ENCODE measurements at places on chromosomes 1 and 21. TPM values are rescaled to one million over a fixed set of nuclear protein-coding genes. Genes with fewer than 3 reads are reported as not detected.

DNA sequence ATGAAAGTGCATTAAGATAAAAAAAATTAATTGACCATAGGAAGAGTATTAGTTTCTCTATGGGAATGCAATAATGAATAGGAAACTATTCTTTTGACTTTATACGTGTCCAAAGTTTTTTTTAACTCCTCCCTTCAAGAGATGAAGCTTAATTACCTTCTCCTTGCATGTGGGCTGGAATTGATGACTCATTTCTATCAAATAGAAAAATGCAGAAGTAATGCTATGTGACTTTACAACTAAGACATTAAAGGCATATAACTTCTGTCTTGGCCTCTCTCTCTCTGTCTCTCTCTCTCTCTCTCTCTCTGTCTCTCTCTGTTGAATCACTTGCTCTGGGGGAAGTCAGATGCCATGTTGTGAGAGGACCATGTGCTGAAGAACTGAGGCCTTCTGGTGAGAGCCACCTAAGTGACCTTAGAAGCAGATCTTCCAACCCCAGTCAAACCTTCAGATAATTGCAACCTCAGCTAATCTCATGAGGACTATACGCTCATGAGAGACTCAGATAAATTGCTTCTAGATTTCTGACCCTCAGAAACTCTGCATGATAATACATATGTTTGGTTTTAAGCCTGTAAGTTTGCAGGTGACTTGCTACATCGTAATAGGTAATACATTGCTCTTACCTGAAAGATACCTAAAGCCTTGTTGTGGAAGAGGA, 414.2 kb downstream of the KCNT2 start:
- H3K27me3 ChIP-seq, result no peaks in the 10 kb centered on the region
- no peak for DNase-seq

DNA sequence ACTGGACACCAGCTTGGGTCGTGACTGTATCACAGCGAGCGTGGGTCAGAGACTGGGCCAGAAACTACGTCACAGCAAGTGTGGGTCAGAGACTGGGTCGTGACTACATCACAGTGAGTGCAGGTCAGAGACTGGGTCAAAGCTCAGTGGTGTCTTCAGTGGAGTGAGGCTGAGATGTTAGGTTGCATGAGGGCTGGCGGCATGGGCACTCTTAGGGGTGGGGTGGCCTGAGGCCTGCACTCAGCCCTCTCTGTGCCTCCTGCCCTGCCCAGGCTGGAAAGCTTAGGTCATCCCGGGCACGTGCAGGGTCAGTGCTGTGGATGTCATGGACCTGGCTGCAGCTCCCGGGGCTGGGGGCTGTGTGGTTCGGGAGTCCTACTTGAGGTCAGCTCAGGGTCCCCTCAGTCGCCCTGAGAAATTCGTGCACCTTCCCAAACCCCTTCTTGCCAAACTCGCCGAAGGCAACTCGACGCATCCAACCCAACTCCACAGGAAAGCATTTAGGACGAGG, 19.0 kb downstream of the CFAP74 start:
- no peak for DNase-seq
- H3K36me3 ChIP-seq, result no peaks in the 10 kb centered on the region
- H3K4me1 ChIP-seq, result no peaks in the 10 kb centered on the region
- no peak overlapping the region for H3K4me3 ChIP-seq
- peaks cover 34% of the 10 kb centered on the region for H3K27me3 ChIP-seq

The MAN1C1 gene
- 6.7 TPM for total RNA-seq

DNA sequence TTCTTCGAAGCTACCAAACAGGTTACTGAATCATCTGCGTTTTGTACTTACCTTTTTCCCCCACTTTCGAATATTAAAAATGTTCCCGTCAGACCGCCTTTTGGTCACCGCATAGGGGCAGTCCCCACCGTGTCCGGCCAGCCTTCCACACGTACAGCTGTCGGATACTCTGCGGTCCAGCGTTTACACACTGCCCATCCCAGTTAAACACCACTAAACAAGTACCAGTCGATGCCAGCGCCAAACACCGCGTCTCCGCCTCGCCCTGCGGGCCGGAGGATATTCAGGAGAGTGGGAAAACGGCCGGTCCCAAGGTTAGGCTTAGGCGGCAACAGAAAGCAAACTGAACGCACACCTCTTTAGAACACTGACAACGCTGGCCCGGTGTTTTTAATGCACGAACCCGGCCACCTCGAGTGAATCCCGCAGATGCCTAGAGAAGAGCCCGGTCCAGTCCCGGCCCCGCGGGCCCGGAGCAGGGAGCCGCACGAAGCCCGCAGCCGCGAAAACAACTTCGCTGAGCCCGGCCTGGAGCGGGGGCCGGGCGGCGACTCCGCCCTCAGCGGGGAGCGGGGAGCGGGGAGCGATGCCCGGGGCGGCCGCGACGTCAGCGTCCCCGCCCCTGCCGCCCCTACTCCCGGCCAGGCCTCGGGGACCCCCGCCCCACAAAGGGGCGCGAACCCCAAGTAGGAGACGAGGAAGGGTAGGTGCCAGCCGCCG, 730 bp upstream of the PHF13 start:
- H3K4me3 ChIP-seq, result peak overlapping the region; percentile 96
- peak overlapping the region; percentile 99 for H3K27ac ChIP-seq
- no peaks in the 10 kb centered on the region for H3K27me3 ChIP-seq
- peak; percentile 65 for DNase-seq

The CLCA1 gene
- total RNA-seq, result under 0.01 TPM

DNA sequence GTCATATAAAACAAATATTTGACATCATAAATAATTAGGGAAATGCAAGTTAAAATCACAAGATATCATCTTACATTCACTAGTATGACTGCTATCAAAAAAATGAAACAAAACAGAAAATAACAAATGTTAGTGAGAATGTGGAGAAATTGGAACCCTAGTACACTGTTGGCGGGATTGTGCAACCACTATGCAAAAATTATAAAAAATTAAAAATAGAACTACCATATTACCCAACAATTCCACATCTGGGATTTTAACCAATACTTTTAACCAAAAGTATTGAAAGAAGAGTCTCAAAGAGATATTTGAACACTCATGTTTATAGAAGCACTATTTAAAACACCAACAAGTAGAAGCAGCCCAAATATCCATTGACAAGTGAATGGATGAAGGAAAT, 797.2 kb upstream of the ADAMTS5 start:
- no peaks in the 10 kb centered on the region for H3K4me1 ChIP-seq
- no peak overlapping the region for H3K27ac ChIP-seq
- DNase-seq, result no peak

- no peaks in the 10 kb centered on the region for H3K4me1 ChIP-seq
- no peak overlapping the region for H3K27ac ChIP-seq
- no peaks in the 10 kb centered on the region for H3K27me3 ChIP-seq
- H3K36me3 ChIP-seq, result no peaks in the 10 kb centered on the region
Measured at GRCh38 chr1:163191301-163191700, 11.4 kb downstream of the RGS5 start.

DNA sequence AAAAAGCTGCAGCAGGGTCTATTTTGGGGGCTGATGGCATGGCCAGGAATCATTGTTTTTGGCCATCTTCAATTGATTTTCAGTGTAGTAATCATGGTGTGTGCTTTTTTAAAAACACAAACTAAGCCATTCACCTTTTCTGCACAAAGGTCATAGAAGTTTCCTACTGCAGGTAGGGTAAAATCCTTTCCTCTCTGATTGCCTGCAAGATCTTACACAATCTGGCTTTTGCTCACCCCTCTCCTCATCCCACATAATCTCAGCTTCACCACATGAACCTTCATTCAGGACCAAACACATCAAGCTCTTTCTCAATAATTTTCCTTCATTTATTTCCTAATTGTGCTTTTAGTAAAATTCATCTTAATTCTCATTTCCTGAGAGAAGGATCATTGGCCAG, 38.3 kb upstream of the GBP5 start:
- no peak overlapping the region for H3K4me3 ChIP-seq
- no peaks in the 10 kb centered on the region for H3K36me3 ChIP-seq
- H3K27me3 ChIP-seq, result no peaks in the 10 kb centered on the region
- H3K27ac ChIP-seq, result peak overlapping the region; percentile 64
- no peaks in the 10 kb centered on the region for H3K4me1 ChIP-seq

DNA sequence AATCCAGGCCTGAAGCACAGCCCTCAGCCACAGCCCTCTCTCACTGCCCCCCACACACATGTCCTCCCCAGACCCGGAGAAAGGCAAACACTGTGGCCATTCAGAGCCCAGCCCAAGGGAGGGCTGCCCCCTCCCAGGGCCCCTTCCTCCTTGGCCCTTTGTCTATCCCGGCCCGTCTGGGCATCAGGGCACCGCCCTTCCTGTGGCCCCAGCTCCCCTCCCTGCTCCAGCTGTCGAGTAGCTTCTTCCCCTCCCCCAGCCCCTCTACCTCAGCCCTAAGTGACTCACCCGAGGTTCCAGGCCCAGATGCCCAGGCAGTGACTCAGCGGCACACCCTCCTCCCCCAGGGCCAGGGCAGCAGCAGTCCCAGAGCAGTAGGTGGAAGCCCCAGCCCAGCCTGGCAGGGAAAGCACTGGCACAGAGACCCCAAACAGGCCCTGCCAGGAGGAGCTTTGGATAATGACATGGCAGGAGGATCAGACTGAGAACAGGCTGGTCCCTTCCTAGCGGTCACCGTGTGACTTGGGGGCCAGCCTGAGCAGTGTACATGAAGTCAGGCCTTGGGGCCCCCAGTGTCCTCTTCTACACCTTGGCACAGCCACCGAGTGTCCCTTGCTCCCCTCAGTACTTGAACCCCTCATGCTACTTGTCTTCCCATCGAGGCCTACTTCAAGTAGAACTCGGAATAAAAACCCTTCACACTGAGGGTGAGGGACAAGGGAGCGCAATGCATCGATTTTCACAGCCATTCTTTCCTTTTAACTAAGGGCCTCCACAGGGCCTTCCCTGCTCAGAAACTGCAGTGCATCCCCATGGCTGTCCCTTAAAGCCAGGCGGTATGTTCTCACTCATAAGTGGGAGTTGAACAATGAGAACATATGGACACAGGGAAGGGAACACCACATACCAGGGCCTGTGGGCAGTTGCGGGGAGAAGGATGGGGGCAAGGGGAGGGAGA, 1.0 kb upstream of the S100A2 start:
- DNase-seq, result peak; percentile 98
- H3K4me3 ChIP-seq, result no peak overlapping the region
- H3K36me3 ChIP-seq, result no peaks in the 10 kb centered on the region
- H3K27me3 ChIP-seq, result no peaks in the 10 kb centered on the region

The BEND5 gene
- total RNA-seq, result 7.3 TPM

All from breast epithelium (tissue), 4 donors.